HepG2 (cell line): ENCODE measurements at places on chromosomes 7 and 10. TPM values are rescaled to one million over a fixed set of nuclear protein-coding genes. Genes with fewer than 3 reads are reported as not detected.

Gene VSTM4
- not detected in 2 replicates for total RNA-seq

Gene SH2B2
- total RNA-seq = 0.14 and 0.46 TPM in 2 replicates

GRCh38 chr10:33229252-33229948, 105.1 kb downstream of the NRP1 start:
- H3K4me3 ChIP-seq = no peak overlapping the region
- H3K27ac ChIP-seq = no peak overlapping the region
- DNase-seq = no peak
- no peaks in the 10 kb centered on the region for H3K27me3 ChIP-seq

Gene SPACDR
- not detected in 2 replicates for total RNA-seq

Gene SLC12A9
- total RNA-seq = 5.4 and 16.6 TPM in 2 replicates

GRCh38 chr10:97771055-97771891, 526 bp downstream of the SFRP5 start:
- H3K4me1 ChIP-seq = peaks cover 49% of the 10 kb centered on the region
- no peak for DNase-seq
- peaks cover 30% of the 10 kb centered on the region for H3K27me3 ChIP-seq

Gene SPDYE6
- total RNA-seq = 0.07 TPM in 1 of 2 replicates, not detected in the other
